Myometrial cell (primary cell): ENCODE measurements at places on chromosomes 16 and 17. TPM values are rescaled to one million over a fixed set of nuclear protein-coding genes. Genes with fewer than 3 reads are reported as not detected.

Gene NEK8
- 2.1 and 34.3 TPM in 2 replicates for total RNA-seq

Gene ADAD2
- total RNA-seq = not detected in 2 replicates

Gene C17orf107
- total RNA-seq = 4.3 and 5.7 TPM in 2 replicates

Gene TNFSF13
- total RNA-seq = 0.53 and 6.1 TPM in 2 replicates

Gene CDH5
- total RNA-seq = 0.35 TPM in 1 of 2 replicates, not detected in the other

Gene TMC6
- 0.53 and 0.58 TPM in 2 replicates for total RNA-seq

Gene WDR59
- total RNA-seq = 6.6 and 8.4 TPM in 2 replicates

Gene GRAP
- total RNA-seq = under 0.01 TPM in 1 of 2 replicates, not detected in the other

Gene ARHGDIG
- not detected in 2 replicates for total RNA-seq

Gene CES5A
- not detected in 2 replicates for total RNA-seq

Gene CDH11
- total RNA-seq = 72.9 and 155 TPM in 2 replicates
